Common myeloid progenitor, CD34-positive (primary cell): ENCODE measurements at places on chromosomes 12 and 14.

DNA sequence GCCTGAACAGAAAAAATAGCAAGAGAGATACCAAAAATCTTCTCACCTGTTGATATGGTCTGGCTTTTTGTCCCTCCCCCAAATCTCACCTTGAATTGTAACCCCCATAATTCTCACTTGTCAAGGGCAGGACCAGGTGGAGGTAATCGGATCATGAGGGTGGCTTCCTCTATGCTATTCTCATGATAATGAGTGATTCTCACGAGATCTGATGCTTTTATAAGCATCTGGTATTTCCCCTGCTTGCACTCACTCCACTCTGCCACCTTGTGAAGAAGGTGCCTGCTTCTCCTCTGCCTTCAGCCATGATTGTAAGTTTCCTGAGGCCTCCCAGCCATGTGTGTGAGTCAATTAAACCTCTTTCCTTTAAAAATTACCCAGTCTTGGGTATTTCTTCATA is 291.2 kb downstream of the CPNE8 start:
- no peak for DNase-seq

- DNase-seq = peak; percentile 88
Observed at GRCh38 chr12:112350593-112351592, 31.3 kb downstream of the HECTD4 start.

DNA sequence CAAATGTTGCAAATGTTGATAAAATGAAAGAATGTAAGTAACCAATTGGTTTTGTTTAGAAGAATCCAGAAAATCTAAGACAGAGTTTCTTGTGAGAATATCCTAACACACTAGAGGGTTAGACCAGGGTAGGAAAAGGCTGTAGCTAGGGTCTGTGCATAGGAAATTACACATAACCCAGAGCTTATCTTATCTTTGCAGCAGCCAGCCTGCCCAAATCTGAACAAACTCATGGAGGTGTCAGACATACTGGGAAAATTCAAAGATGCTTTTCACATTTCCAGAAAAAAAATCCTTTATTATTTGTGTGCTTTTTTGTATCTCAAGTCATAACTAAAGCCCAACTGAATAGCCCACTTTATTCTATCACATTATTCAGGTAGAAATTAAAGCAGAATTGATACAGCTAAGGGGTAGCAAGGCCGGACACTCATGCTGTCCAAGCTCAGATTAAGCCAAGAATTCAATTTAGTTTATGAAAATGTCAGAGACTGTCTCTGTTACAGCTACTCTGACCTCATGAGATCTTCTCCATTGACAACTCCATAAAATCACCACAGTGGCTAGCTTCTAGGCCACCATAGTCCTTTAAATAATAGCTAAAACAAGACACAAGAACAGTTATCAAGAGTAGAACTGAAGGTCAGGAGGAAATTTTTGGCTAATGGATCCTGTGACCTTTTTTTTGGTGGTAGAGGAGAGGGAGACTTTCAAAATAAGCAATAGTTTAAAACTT is 169.6 kb upstream of the RASSF8 start:
- DNase-seq = peak; percentile 46

DNA sequence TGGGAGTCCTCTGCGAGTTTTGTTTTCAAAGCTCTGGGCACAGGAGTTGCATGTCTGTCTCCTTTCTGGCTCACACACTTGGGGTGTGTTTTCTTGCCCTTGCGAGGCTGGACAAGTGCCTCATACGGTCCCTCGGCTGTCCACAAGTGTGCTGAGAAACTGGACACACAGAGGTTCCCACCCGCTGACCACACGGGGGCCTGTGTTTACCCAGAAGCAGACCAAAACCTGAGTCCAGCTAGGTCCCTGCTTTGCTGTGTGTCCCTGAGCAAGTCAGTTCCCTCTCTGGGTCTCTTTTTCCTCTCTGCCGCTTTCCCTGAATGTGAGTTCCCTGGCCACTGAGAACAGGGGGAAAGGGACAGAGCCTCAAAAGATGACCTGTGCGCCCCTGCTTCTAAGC is 678 bp upstream of the OAS2 start:
- no peak for DNase-seq

- no peak for DNase-seq
Observed at GRCh38 chr12:41120211-41120610, 67.9 kb upstream of the PDZRN4 start.

GRCh38 chr12:100225491-100225890 is 24.9 kb downstream of the ACTR6 start:
- no peak for DNase-seq

GRCh38 chr12:38662829-38663228 is 242.6 kb downstream of the CPNE8 start:
- DNase-seq = peak; percentile 94

- no peak for DNase-seq
Observed at GRCh38 chr12:123040106-123040505, 59.6 kb downstream of the ARL6IP4 start.
